A549 treated with GW870086 at 1 μM for 4 hours (cell line): ENCODE measurements at places on chromosomes 5 and 9. TPM values are rescaled to one million over a fixed set of nuclear protein-coding genes. Genes with fewer than 3 reads are reported as not detected.

Gene RANBP17
- 2.3 to 3.2 TPM (median 2.9 TPM) in 5 replicates for total RNA-seq

Gene BARHL1
- not detected in 5 replicates for total RNA-seq

Gene SLC34A1
- total RNA-seq, result not detected in 5 replicates

Gene C9orf50
- not detected in 5 replicates for total RNA-seq

Gene SLC25A48
- 0.07 to 0.12 TPM in 2 of 5 replicates, not detected in the others for total RNA-seq

Gene CDC14B
- 11.8 to 15.4 TPM (median 14.7 TPM) in 5 replicates for total RNA-seq

Gene EXD3
- total RNA-seq, result 4.2 to 6.1 TPM (median 5.6 TPM) in 5 replicates

Gene PCDHGB3
- 0.16 to 0.31 TPM (median 0.22 TPM) in 5 replicates for total RNA-seq

Gene MORN5
- not detected in 5 replicates for total RNA-seq

Gene TRAF1
- 2.2 to 3.1 TPM (median 2.7 TPM) in 5 replicates for total RNA-seq

Gene SLC30A5
- 27.8 to 37.7 TPM (median 35.4 TPM) in 5 replicates for total RNA-seq

Gene PCDHAC2
- 4.0 to 5.0 TPM (median 4.4 TPM) in 5 replicates for total RNA-seq

Gene HCN1
- not detected in 5 replicates for total RNA-seq

Gene SHOC1
- 0.05 TPM in 1 of 5 replicates, not detected in the others for total RNA-seq

Gene SIMC1
- 9.9 to 15.0 TPM (median 12.6 TPM) in 5 replicates for total RNA-seq

Gene GRIA1
- total RNA-seq, result not detected in 5 replicates

Gene PCDHGA9
- total RNA-seq, result 0.05 to 0.10 TPM (median 0.07 TPM) in 4 of 5 replicates, not detected in the other

Gene UGT3A2
- not detected in 5 replicates for total RNA-seq

Gene PAEP
- total RNA-seq, result 0.41 to 0.47 TPM (median 0.45 TPM) in 4 of 5 replicates, not detected in the other

Gene CARTPT
- total RNA-seq, result not detected in 5 replicates

Gene GABRA1
- total RNA-seq, result not detected in 5 replicates

Gene INPP5E
- 14.2 to 20.7 TPM (median 19.7 TPM) in 5 replicates for total RNA-seq

Gene DMRTA1
- 0.55 to 0.83 TPM (median 0.77 TPM) in 5 replicates for total RNA-seq

Gene SHISAL2B
- not detected in 5 replicates for total RNA-seq

Gene TOR2A
- total RNA-seq, result 11.0 to 15.1 TPM (median 14.4 TPM) in 5 replicates

Gene GTF2H2
- 7.7 to 13.5 TPM (median 10.0 TPM) in 5 replicates for total RNA-seq

Gene EGFLAM
- 0.11 to 0.51 TPM (median 0.17 TPM) in 5 replicates for total RNA-seq

Gene PROB1
- 0.17 to 0.31 TPM (median 0.25 TPM) in 5 replicates for total RNA-seq

Gene GCNT4
- total RNA-seq, result 0.29 to 0.37 TPM (median 0.31 TPM) in 5 replicates

Gene TRIO
- 86.2 to 102 TPM (median 95.8 TPM) in 5 replicates for total RNA-seq

Gene SLC34A3
- 0.06 to 0.17 TPM (median 0.11 TPM) in 5 replicates for total RNA-seq

Gene GOLGA1
- total RNA-seq, result 10.1 to 10.9 TPM (median 10.4 TPM) in 5 replicates
